ENCODE measurements at places on chromosomes 13 and 19.

DNA sequence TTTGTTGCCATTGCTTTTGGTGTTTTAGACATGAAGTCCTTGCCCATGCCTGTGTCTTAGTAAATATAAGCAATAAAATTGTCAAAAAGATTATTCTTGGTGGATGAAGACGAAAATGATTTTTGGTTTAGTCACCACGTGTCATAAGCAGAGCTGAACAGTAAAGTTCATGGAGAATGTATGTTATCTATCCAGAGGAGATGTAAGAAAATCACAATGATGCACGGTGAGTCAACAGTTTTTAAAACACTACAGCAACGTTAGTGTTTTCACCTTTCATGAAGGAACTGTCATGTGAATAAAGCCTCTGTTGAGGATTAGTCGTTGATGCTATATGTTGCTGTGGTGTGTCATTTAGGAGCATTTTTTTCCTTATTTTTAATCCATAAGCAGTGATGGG lies 137.6 kb downstream of the GPC6 start:
- no peak for DNase-seq

DNA sequence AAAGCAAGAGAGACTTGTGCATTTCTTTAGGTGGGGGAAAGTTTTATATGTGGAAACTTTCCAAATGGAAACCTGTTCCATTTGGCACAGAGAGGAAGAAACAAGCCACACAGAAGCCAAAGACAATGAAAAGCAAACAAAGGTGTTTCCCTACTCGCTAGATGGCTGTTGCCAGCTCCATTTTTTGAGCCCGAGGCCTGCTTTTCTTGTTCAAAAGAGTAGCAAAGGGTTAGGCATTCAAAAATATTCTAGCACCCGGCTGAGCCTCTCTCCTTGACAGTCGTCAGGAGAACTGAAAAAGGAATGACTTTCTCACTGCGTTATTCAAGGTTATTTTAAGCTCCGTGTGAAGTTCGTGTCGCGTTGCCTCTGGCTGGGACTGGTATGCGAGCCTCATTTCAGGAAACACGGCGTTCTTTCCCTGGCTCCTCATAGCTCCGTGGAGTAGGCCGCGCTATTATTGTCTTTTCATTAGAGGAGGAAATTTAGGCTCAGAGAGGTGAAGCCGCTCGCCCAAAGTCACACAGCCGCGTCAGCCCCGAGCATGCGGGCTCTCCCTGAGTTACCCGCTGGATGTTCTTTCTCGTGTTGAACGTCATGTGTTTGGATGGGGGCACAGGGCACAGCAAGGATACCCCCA lies 7.6 kb downstream of the TRPM4 start:
- no peak for DNase-seq

GRCh38 chr13:104014803-104015645 lies 948.8 kb upstream of the SLC10A2 start:
- DNase-seq: no peak

- peak; percentile 67 for DNase-seq
Measured at GRCh38 chr19:15551293-15552004, 43.1 kb downstream of the CYP4F22 start.

GRCh38 chr19:4829001-4829712 lies 2.4 kb downstream of the TICAM1 start:
- no peak for DNase-seq

DNA sequence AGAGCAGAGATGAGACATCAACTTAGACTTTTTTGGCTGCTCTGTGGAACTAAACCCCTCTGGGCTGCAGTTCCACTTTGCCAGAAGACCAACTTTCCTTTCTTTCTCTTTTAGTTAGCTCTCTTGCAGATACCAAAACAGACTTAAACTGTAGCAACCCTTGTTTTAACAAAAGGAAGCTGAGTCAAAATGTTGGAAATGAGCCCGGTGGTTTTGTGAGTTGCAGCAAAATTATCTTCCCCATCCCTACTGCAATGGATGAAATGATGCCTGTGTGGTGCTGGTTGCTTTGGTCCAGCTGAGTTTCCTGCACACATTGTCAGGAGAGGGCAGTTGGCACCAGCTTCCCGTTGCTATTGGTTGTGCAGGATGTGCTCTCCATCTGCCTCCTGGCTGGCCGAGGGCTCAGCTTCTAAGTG lies 115.3 kb downstream of the LRCH1 start:
- DNase-seq: no peak

GRCh38 chr13:112580211-112580610 lies 7.7 kb downstream of the TUBGCP3 start:
- DNase-seq: no peak

- DNase-seq: no peak
Measured at GRCh38 chr19:23917856-23918255, 3.2 kb downstream of the ZNF726 start.

DNA sequence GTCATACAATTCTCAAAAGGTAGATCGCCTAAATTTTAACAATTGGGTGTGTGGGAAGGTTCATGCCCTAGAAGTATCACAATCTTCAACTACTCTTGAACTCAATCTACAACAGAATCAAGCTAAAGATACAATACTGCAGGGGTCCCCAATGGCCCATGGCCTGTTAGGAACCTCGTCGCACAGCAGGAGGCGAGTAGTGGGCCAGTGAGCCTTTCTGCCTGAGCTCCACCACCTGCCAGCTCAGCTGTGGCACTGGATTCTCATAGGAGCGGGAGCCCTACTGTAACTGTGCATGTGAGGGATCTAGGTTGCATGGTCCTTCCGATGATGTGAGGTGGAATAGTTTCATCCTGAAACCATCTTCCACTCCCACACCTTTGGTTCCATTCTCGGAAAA lies 230.6 kb downstream of the KLF12 start:
- DNase-seq: no peak

- no peak for DNase-seq
Measured at GRCh38 chr13:21671620-21672286, 880 bp downstream of the FGF9 start.

DNA sequence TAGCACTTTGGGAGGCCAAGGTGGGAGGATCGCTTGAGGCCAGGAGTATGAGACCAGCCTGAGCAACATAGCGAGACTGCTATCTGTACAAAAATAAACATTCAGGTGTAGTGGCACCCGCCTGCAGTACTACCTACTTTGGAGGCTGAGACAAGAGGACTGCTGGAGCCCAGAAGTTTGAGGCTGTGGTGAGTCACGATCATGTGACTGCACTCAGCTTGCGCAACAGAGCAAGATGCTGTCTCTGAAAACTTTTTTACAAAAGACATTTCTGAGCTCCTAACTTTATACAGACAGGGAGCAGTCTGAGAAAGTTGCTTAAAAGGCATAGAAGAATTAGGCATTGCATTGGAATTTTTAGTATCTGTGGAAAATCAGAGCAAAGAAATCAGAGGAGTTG lies 10.4 kb upstream of the TBC1D4 start:
- no peak for DNase-seq

GRCh38 chr19:48616491-48617056 lies 1.7 kb upstream of the FAM83E start:
- no peak for DNase-seq

GRCh38 chr13:110152351-110152750 lies 154.6 kb downstream of the COL4A1 start:
- no peak for DNase-seq

DNA sequence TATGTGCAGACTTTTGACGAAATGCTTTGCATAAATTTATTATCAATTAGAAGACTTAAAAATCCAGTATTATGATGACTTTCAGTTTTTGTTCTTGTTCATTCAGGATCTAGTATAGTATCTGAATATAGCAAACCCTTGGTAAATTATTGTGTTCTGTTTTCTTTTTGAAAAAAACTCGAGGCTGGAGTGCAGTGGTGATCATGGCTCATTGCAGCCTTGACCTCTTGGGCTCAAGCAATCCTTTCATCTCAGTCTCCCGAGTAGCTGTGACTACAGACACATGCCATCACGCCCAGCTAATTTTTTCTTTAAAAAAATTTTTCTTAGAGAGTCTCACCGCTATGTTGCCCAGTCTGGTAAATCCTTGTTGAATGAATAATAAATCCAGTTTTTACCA lies 4.6 kb downstream of the FARP1 start:
- DNase-seq: no peak

DNA sequence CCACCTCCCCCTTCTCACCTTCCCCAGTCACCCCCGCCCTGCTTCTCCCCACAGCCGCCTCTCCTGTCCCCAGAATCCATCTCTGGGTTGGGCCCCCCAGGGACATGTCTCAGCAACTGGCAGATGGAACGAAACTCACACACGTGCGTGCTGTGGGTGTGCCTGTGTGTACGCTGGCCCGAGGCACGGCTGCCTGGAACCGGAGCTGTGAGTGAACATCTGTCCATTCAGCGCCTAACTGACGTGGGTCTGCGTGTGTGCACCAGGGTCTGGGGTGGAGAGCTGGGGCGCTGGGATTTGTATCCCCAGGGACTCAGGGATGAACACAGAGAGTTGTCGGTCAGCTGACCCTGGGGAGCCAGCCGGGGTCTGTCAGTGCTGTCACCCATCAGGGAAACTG lies 752 bp upstream of the HAS1 start:
- DNase-seq: no peak
